ENCODE measurements at places on chromosomes 6 and 20.

GRCh38 chr6:33430991-33431879 lies 11.4 kb downstream of the SYNGAP1 start:
- no peak for DNase-seq

DNA sequence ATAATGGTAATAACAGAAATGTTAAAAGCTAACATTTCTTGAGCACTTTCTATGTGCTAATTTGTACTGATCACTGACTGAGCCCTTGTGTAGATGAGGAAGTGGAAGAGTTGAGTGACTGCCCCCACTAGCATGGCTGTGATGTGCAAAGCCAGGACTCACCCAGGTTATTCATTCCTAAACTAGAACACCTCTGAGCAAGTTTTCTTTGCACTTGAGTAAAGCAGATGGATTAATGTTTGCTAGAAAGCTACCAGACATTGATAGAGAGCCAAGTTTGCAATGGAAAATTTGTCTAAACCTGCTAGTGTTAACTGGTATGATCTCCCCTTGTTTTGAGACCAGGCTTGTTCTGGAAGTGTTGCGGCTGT lies 467.4 kb upstream of the PLCB4 start:
- DNase-seq: no peak

GRCh38 chr20:22984606-22985005 lies 50.5 kb upstream of the SSTR4 start:
- DNase-seq: no peak

DNA sequence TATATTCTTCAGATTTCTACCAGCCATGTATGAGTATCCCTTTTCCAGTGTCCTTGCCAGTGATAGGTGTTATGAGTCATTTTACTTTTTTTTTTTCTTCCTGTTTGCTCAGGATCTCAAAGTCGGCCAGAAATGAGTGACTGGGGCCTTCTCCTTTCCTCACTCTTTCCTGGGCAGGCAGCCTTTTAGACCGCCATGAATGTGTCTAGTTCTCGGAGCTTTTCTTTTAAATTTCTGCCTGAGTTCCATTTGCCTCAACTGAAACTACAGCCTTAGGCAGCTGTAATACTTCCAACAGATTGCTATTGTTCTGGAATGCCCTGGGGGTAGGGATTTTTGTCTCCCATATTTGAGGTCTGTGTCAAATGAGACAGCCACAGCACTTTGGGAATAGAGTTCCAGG lies 83.7 kb downstream of the STXBP5 start:
- DNase-seq: peak; percentile 22

DNA sequence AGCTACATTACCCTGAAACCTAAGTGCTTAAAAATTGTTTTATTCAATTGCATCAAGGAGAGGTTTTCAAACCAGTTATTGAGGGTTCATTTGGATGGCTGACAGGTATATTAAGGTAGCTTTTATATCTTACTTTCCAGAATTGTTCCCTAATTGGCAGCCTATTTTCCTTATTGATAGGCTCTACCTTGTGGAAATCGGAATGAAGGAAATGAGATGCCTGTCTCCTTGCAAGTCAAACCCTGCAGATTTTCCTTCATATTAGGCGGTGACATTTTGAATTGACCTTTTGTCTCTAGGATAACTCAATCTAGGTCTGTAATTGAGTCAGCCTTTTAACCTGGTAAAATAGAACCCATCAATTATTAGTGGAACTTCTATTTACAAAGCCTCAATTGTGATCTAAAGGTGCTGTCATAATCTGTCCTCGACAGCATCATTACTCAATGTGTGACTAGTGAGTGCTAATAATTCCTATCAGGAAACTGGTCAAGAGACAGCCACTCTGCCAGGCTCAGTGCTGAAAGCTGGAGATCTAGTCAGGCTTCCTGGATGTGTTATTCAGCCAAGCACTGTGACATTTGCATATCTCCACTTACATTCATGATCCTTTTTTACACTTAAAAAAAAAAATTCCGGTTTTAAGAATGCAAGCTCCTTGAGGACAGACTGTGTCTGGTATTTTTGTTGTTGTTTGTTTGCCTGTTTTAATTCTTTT lies 20.1 kb downstream of the OPRM1 start:
- DNase-seq: no peak

DNA sequence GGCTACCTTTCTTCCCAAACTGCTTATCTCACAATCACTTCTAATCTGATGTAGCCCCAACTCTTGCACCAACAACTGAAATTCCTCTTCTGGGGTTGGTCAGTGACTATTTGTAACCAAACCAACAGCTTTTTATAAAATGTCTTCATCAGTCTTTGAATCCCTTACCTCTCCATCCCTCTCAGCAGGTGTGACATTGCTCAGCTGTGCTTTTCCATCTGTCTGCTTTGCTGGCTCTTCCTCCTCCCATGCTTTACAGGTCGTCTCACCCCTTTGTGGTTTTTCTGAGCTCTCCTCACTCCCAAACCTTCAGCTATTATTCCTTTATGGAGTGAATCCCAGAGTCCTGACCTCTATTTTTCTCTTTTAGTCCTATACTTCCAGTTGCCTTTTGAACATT lies 5.9 kb downstream of the MAP7 start:
- DNase-seq: no peak

DNA sequence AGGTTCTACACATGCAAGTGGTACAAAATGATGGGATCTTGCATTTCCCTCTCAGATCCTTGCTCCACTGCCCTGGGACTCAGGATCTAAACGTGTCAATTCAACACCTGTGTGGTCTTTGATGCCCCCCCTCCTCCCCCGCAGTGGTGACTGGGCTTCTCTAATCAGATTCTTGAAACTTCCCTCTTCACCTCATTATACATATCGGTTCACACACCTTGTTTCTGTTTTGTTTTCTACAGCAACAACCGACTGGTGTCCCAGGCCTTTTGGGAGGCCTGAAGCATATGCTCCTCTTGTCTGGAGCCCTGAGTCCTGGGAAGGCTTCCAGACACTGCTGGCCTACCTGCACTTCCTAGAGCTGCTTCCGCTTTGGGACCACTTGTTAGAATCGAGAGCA lies 20.0 kb downstream of the SAMD3 start:
- no peak for DNase-seq

DNA sequence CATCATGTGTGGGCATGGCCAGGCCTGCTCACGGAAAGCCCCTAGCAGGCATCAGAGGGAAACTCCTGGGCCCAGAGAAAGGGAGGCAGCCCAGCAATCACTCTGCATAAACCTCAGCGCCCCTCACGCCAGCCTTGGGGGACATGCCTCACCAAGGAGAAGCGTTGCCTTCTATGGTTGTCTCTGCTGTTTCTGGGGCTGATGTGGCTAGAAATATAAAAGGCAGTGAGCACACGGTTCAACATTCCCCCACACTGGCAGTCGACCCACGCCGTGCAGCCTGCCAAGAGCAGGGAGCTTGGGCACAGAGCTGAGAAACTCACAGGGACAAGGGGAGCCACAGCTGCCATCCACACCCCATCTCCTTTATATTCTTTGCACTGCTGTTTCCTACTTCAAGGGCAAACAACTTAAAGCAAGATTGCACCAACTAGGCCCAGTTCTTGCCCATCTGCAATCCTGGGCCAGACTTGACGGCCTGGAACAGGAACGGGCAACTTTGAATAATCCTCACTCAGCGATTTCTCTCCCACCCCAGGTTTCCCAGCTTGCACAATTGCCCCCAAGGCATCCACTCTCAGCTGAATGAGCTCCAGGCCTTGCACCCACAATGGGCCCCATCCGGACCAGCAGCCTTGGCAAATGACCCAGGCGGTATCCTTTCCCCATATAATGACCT lies 35.5 kb upstream of the FOXC1 start:
- no peak for DNase-seq

DNA sequence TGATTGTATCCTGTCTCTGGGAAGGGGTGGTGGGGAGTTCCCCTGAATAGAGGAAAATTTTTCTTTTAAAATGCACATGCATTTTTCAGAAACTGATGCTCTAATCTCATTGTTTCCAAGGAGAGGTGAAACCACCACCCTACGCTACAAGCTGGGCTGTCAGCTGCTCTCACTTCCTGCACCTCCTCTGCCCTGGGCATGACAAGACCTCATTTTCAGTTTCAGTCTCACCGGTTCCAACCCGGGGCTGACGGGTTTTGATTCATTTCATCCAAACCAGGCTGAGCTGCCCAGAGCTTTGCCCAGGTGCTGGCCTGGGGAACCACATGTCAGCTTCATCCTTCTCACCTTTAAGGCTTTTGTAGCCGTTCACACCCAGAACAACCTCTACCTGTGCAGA lies 99.7 kb downstream of the EYA2 start:
- DNase-seq: no peak

- peak; percentile 41 for DNase-seq
Measured at GRCh38 chr6:168715643-168716481, 274.9 kb downstream of the SMOC2 start.

DNA sequence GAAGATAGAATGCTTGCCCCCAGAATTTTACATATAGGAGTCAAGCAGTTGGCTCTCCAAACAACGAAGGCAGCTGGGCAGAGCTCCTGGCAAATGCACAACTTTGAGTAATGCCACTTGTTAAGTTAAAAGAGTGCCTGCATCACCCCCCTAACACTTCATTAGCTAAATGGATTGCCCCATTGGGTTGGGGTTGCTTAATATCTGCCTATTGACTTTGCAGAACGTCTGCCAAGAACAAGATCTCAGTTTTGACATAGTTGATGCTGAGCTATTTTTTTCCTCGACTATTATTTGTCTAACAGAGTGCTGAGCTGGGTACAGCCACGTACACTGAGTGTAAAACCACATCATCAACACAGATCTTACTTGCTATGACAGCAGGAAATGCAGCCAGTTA lies 12.1 kb downstream of the ANKRD60 start:
- no peak for DNase-seq

GRCh38 chr6:2232445-2232844 lies 13.0 kb downstream of the GMDS start:
- DNase-seq: no peak

GRCh38 chr20:61052776-61053442 lies 199.2 kb upstream of the CDH4 start:
- DNase-seq: no peak

- DNase-seq: peak; percentile 67
Measured at GRCh38 chr6:108565091-108565766, 4.5 kb downstream of the FOXO3 start.

GRCh38 chr6:113184736-113185135 lies 672.4 kb upstream of the MARCKS start:
- DNase-seq: no peak

- no peak for DNase-seq
Measured at GRCh38 chr20:16271450-16271849, 301.8 kb downstream of the KIF16B start.

DNA sequence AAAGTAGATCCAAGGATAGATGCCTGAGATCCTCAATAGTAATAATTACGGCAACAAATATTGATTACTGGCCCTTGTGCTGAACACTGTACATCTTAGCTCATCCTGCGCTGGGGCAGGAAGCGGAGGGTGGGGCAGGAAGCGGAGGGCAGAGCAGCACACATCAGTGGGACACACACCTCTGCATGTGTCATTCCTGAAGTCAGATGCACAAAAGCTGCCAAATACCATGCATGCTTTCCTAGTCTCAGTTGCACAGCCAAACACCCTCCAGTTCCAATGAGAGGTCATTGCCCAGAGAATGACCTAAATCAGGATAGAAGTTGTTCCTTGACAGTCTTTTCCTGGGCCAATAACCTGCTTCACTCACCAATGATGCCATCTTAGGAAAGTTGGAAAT lies 74.4 kb upstream of the FOXC1 start:
- peak; percentile 23 for DNase-seq

DNA sequence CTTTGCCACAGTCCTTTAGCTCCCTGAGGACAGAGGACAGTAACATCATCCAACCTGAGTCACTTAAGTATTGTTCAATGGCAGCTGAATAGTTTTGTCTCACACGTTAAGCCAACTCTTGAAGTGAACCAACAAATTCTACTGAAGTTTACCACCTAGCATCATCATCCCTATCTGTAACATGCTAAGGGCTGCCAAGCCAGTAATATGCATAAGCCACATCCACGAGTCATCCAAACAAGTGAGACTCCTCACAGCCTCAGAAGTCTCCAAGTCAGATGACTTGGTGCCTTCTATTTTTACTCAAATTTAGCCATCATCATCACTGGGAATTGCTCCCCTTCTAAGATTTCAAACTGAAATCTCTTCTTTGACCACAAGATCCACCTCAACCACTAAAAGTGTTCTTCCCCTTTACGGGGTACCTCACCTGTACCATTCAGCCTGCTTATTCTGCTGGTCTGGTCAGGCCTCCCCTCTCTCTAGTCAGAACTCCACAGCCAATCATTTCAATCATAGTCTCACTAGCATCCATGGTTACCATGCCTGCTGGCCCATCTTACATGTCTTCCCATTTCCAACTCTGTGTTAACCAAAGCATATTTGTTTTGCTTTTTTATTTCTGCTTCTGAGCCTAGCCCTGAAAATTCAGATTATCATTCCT lies 73.7 kb downstream of the DTNBP1 start:
- DNase-seq: no peak
